ENCODE measurements at places on chromosomes 16 and 17. TPM values are rescaled to one million over a fixed set of nuclear protein-coding genes. Genes with fewer than 3 reads are reported as not detected.

The NACA2 gene
- not detected for total RNA-seq

The DPEP3 gene
- total RNA-seq: 0.11 TPM

The HIGD1B gene
- not detected for total RNA-seq

The HOXB5 gene
- total RNA-seq: not detected

The STX1B gene
- total RNA-seq: 1.5 TPM

The ARHGAP23 gene
- total RNA-seq: 0.86 TPM

The UMOD gene
- not detected for total RNA-seq

The CES5A gene
- total RNA-seq: not detected

The GJC1 gene
- total RNA-seq: 3.7 TPM

The ASPA gene
- total RNA-seq: not detected

The TMED6 gene
- 1.2 TPM for total RNA-seq

The CD300E gene
- not detected for total RNA-seq

The RUNDC3A gene
- total RNA-seq: not detected

The SLC5A11 gene
- not detected for total RNA-seq

The TSNAXIP1 gene
- total RNA-seq: 0.62 TPM

The MYLK3 gene
- total RNA-seq: 0.27 TPM

The PVALEF gene
- not detected for total RNA-seq

The USP43 gene
- 0.25 TPM for total RNA-seq

The IGF2BP1 gene
- 0.97 TPM for total RNA-seq

The ADORA2B gene
- 1.9 TPM for total RNA-seq

The CA5A gene
- not detected for total RNA-seq

The HCRT gene
- not detected for total RNA-seq

The DRC3 gene
- total RNA-seq: 0.18 TPM

The MRPL58 gene
- 66.5 TPM for total RNA-seq

The STXBP4 gene
- 7.2 TPM for total RNA-seq

The SULT1A4 gene
- total RNA-seq: 1.3 TPM

The TPSG1 gene
- total RNA-seq: not detected

The SULT1A1 gene
- 13.9 TPM for total RNA-seq
